ENCODE measurements at places on chromosomes 7 and 10. TPM values are rescaled to one million over a fixed set of nuclear protein-coding genes. Genes with fewer than 3 reads are reported as not detected.
A peak's percentile ranks its signal among the peaks of the same experiment; 100 is the strongest.

DNA sequence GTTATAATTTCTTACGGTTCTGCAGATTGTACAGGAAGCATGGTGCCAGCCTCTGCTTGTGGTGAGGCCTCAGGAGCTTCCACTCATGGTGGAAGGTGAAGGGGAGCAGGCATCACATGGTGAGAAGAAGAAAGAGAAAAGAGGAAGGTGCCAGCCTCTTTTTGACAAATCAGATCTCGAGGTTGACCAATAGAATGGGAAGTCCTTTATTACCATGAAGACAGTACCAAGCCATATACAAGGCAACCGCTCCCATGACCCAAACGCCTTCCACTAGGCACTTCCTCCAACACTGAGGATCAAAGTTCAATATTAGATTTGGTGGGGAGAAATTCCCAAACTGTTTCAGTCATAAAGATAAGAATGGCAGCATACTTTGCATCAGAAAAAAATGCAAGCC is 502.8 kb downstream of the GLRX3 start:
- no peak for DNase-seq

ADCY1 gene
- total RNA-seq: under 0.01 TPM

DNA sequence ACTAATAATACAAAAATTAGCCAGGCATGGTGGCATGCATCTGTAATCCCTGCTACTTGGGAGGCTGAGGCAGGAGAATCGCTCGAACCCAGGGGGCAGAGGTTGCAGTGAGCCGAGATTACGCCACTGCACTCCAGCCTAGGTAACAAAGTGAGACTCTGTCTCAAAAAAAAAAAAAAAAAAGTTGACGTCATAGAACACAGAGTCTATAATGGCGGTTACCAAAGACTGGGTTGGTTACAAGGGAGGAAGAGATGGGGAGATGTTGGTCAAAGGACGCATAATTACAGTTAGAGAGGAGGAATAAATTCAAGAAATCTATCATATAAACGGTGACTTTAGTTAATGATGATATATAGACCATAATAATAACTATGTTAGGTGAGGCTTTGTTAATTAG is 309.7 kb upstream of the HGF start:
- no peak for DNase-seq

ASB4 gene
- not detected for total RNA-seq

DNA sequence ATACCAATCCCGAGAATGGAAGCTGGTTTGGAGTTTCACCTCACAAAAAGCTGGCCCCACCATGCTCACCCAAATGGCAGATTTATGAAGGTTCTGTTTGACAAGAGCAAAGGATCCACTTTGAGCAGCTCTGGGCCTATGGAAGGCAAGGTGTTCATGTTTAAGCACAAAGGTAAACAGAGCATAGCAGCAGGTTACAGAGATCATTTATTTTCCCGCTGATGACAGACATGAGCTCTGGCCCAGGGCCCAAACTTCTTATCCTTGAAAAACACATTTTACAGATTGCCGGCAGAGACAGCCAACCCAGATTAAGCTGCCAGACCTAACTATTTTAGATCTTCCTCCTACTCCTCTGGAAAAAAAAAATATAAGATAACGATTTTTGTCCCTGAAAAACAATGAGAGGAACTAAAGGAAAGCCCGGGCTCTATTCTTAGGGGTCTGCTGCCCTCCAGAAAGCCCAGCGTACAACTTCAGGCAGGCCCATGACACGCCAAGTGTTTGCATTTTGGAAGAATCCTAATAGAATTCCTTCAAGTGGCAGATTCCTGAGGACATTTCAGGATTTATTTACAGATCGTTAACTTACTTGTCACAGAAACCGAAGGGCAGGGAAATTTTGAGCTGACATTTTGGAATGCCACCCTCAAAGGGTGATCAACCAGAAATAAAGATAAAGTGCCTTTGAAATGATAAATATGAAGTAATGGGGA is 40.0 kb downstream of the SYPL1 start:
- peak; percentile 64 for DNase-seq

DNA sequence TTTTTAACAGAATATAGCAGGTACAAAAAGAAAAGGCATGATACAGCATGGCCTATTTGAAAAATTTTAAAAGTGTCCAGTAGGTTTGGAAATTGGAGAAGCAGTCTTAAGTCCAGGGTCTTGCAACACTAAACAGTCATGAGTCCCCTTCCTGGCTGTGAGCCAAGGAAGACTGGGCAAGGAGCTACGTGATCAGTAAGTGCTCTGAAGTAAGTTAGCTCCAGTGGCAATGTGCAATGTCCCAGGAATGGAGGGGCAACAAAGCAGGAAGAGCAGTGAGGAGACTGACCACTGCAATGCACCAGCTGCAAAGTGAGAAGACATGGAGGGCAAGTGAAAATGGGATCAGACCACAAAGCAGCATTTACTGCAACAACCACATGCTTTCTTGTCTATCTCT is 72.9 kb upstream of the GRID1 start:
- DNase-seq: peak; percentile 56

DNA sequence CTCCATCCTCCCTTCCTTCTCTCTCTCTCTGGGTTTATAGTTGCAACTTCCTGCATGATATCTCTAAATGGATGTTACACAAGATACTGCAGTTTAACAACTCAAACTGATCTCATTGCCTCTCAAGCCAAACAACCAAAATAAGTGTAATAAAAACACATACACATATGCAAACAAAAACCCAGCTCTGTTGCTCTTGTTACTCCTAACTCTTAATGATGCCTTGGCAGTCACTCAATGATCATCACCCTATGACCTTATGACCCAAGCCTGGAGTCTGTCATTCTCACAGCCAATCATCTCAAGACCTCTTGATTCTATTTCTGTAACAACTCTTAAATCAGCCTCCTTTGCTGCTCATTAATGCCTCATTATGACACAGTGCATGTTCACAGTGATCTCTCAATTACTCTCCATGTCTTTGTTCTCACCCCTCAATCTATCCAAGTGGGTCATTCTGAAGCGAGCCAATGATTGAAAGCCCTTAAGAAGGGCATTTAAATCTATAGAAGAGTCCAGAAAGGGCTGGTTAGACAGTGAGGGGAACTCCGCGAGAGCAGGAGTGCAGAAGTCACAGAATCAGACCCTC is 210.9 kb downstream of the INHBA start:
- peak; percentile 21 for DNase-seq

All from uterus (tissue), 4 donors.